NCI-H2107 (cell line): ENCODE measurements at places on chromosomes 5 and 9.

DNA sequence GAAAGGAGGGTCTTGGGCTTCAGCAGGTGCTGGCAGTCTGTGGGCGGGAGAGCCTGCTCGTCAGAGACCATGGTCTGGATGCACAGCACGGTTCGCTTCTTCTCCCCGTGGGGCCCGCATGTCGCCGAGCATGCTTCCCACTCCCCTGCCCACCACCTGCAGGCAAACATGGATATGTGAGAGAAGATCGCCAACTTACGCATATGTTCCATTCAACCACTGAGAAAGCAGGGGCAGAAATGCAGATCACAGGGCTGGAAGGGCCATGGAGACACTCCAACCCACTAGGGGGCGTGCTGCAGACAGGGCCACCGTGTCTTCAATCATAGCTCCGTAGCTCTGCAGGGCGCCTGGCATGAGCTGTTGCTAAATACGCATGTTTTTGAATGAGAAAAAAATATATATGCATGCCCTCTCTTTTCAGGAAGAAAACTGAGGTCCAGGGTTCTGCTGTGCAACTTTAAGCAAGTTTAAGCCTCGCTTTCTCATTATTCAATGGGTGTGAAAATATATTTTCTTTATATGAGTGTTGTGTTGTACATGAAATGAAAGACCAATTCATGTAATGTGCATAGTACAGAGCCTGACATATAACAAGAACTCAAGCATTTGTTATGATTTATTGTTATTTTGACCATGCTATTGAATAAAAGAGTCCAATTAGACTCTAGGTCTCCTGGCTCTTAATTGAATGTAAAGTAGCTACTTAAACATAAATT lies 148.0 kb downstream of the TARS1 start:
- DNase-seq, result no peak

GRCh38 chr5:71699751-71700150 lies 19.3 kb upstream of the CARTPT start:
- no peak for DNase-seq

DNA sequence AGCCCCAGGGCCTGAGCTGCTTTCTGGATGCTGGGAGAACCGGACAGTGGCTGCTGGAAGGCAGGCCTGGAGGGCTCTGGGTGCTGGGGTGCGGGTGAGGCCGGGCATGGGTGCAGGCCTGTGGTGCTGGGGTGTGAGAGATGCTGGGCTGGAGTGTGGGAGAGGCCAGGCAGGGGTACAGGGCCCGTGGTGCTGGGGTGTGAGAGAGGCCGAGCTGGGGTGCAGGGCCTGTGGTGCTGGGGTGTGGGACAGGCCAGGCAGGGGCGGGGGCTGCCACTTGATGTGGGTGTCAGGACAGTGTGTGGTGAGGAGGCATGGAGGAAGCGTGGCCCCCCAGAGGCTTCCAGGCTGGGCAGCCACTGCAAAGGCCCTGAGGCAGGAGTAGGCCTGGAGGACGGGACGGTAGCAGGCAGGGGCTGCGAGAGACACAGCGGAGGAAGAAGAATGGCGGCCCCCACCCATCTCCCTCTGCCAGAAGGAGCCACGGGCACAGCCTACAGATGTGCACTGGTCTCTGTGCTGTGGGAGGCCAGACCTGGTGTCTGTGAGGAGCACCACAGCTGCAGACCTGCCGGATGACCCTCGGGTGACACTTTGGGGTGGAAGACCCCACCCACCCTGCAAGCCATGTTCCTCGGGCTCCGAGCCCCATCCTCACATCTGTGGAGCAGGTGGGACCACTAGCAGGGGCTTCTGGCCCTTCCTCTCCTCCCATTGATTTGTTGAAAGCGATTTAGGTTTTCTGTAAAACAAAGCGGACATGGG lies 9.3 kb downstream of the NKD2 start:
- DNase-seq, result no peak

GRCh38 chr5:53350991-53351770 lies 129.2 kb upstream of the FST start:
- no peak for DNase-seq

DNA sequence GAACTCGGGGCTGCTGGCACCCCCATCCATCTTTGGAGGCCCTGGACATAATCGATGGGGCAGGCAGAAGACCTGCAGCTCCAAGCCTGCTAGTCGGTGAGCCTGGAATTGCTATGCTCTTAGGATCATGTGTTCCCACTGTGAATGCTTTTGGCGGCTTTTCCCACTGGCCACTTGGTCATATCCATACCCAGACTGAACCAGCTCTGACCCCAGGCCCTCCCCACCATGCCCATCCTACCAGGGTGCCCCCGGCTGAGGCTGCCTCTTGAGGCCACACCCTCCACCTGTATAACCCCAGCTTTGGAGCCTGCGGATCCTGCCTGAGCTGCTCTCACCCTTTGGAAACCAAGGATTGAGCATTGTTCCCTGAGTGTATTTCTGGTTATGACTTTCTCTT lies 113.5 kb downstream of the TENT4A start:
- DNase-seq, result no peak

- DNase-seq, result peak; percentile 16
Observed at GRCh38 chr9:73683862-73684591, 532.4 kb downstream of the ANXA1 start.

DNA sequence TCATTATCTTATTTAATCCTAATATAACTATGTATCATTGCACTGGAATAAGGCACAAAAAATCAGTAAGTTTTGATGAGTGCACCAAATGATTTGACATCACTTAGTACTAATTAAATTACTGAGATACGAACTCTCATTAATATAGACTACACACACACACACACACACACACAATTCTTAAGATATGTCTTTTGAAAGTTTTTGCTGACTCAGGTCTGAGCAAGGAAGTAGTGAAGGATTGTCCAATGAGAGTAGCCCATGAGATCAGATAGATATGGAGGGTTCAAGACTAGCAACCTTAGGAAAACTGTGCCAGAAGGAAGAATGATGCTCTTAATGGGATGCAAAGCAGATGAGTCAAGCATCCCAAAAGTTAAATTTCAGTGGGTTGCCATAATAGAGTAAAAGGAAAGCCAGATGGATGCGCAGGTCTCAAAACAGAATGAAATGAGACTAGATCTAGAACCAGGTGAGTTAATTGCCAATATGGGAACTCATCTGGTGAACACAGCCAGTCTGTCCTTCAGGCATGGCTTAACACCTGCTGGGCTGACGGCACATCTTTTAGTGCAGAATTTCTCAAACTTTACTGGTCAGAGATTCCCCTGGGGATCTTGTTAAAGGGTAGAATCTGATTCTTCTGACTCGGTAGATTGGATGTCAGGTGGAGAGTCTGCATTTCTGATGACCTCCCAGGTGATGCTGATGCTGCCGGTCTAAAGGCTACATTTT lies 197.0 kb upstream of the NR4A3 start:
- no peak for DNase-seq

DNA sequence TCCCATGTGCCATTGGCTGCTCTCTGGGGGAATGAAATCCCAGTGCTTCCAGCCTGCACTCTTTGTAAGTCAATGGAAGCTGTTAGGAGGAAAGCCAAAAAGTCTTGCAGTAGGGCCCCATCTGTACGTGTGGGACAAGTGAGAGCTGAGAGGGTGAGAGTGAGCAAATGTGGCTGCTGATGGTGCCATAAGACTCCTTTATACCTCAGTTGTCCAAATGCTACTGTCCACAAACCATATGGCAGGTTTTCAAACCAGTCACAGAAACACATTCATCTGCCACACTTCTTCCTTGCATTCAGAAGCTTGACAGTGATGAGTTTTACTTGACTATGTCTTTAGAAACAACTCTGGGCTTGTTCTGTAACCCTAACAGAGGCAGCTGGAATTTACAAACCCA lies 543.8 kb downstream of the CSNK1G3 start:
- DNase-seq, result no peak

- no peak for DNase-seq
Observed at GRCh38 chr5:88602584-88602983, 280.4 kb downstream of the MEF2C start.

DNA sequence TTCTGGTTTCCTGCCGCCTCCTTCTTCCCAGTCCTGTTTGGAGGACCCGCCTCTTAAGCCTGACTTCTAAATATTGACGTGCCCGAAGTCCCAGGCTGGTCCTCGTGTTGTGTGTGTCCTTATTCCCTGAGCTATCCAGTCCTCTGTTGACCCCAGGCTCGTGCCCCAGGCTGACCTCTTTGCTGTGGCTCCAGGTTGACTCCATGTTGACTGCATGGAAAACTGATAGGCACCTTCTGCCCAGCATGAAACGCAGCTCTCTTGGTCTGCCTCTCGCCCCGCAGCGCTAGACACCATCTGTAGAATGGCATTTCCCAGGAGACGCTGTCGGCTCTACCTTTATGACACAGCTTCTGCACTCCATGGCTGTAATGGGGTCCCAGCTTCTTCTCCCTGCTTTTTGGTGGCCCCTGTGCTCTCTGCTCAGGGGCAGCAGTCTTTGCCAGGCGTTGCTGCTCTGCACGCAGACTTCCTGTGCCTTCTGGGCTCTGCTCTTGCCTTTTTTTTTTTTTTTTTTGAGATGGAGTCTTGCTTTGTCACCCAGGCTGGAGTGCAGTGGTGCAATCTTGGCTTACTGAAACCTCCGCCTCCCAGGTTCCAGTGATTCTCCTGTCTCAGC lies 28.4 kb downstream of the EHMT1 start:
- DNase-seq, result no peak

- DNase-seq, result no peak
Observed at GRCh38 chr9:14232111-14232510, 81.8 kb downstream of the NFIB start.

DNA sequence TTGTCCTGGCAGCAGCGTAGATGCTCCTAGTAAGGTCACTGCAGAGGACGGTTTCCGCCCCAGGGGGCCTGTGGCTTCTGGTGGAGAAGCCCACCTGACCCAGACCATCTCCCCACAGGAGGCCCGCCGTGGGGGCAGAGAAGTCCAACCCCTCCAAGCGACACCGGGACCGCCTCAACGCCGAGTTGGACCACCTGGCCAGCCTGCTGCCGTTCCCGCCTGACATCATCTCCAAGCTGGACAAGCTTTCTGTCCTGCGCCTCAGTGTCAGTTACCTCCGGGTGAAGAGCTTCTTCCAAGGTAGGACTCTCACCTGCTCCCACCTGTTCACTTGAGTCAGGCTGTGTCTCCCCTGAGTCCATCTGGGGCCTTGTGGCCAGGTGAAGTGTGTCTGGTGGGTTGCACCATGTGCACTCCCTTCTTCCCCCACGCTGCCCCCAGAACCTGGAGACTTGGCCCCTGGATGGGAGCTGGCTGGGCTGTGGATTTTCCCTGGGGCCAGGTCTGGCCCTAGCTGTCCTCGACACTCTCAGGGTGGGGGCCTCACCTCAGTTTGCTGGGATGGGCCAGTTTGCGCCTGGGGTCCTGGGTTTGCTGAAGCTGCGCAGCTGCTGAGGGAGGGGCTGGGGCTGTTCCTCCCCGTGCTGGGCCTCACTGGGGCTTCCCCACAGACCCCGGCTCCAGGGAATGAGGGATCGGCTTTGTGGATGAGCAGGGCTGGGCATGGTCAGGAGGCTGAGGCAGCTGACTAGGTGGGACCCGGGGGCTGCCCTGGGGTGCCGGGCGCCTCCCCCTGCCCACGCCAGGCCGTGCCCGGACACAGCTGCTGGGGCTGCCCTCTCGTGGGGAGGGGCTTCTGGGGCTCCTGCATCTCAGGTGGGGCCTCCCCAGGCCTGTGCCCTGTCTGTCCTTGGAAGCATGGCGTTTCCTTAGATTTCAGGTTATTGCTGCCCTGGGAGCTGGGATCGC lies 32.4 kb downstream of the AHRR start:
- DNase-seq, result no peak

DNA sequence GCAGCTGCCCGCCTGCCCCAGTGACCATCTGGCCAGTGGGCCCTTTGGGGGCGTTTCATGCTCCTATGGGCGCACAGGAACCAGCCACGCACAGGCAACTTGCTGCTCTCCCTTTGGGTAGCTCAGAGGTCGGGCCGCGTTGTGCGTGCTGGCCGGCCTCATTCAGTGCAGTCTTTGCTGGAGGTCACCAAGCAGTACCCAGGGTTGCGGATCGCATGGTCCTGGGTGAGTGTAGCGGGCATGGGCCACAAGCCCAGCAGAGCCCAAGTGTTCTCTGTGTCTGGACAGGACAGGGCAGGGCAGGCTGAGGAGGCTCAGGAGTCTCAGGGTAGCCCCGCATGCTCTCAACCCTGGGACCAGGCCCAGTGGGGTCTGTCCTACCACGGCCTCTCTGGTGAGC lies 9.9 kb upstream of the MRNIP start:
- DNase-seq, result no peak

GRCh38 chr9:73137286-73137899 lies 14.3 kb upstream of the ANXA1 start:
- no peak for DNase-seq

GRCh38 chr5:126963822-126964375 lies 66.5 kb downstream of the MARCHF3 start:
- no peak for DNase-seq
